ENCODE measurements at places on chromosomes 16 and 17. TPM values are rescaled to one million over a fixed set of nuclear protein-coding genes. Genes with fewer than 3 reads are reported as not detected.

Gene CRYM
- total RNA-seq = 5.3 TPM

Gene SOST
- not detected for total RNA-seq

DNA sequence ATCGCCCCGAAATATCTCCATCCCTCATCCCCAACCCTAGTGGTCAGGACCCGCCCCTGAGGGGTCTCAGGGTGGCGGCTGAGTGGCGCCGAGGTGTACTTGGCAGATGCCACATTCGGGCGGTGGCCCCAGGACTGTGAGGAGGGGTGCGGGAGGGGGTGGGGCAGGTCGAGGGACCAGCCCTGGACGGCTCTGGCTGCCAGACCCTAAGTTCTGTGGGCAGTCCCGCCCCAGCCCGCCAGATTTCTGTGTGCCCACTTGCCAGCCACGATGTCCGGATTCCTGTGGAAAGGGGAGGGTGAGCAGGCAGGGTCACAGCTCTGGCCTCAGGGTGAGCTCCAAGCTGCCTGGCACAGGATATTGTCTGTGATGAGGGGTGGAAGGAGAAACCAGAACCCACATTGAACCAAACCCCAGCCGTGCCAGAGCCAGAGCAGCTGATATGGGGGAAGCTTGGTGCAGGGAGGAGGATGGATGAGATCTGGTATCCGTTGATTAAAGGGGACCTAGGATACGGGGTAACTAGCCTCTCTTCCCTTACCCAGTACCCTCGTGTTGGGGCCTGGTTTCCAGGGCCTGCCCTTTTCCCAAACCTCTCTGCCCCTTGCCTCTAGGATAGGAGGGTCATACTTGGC, 1.1 kb upstream of the CHAD start:
- H3K27me3 ChIP-seq = no peaks in the 10 kb centered on the region
- no peaks in the 10 kb centered on the region for H3K4me1 ChIP-seq
- H3K27ac ChIP-seq = no peak overlapping the region
- no peak overlapping the region for H3K4me3 ChIP-seq

DNA sequence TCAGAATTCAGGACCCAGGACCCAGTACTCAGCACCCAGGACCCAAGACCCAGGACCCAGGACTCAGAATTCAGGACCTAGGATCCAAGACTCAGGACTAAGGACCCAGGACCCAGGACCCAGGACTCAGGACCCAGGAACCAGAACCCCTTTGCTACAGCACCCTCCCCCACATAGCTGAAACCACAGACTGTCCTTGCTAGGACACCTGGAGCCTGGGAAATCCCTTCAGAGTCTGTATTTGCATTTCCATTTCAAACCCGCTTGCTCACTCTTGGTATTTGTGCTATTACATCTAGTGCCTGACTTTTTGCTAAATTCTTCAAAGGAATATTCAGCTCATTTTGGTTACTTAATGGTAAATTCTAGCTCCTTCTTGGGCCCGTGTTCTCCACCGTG, 275.8 kb upstream of the MAF start:
- no peak overlapping the region for H3K27ac ChIP-seq
- no peaks in the 10 kb centered on the region for H3K36me3 ChIP-seq
- H3K4me3 ChIP-seq = no peak overlapping the region
- H3K27me3 ChIP-seq = no peaks in the 10 kb centered on the region
- DNase-seq = no peak

- no peaks in the 10 kb centered on the region for H3K27me3 ChIP-seq
- peak; percentile 82 for DNase-seq
- peak overlapping the region; percentile 33 for H3K4me3 ChIP-seq
- H3K36me3 ChIP-seq = no peaks in the 10 kb centered on the region
Observed at GRCh38 chr17:7922845-7923628, 6.6 kb downstream of the KCNAB3 start.

DNA sequence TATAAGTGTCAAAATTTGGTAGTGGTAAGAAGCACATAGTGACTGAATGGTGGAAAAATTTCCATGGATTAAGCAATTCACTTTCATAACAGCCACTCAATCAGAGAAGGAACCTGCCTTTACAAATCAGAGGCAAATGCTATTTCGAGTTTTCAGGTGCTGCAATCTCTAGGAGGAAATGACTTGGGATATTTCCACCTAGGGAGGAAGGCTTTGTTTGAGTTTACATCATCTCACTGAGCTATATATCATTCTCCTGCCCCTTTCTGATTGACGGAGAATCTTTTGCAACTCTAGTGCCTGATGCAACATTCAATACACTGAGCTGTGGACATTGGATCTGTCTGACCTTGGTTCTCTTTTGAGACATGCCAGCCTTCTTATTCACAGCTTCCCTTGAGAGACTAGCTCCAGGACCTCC, 26.3 kb downstream of the MARCHF10 start:
- H3K4me3 ChIP-seq = no peak overlapping the region
- no peak overlapping the region for H3K27ac ChIP-seq
- H3K27me3 ChIP-seq = no peaks in the 10 kb centered on the region
- no peaks in the 10 kb centered on the region for H3K36me3 ChIP-seq
- no peak for DNase-seq
- H3K4me1 ChIP-seq = no peaks in the 10 kb centered on the region

DNA sequence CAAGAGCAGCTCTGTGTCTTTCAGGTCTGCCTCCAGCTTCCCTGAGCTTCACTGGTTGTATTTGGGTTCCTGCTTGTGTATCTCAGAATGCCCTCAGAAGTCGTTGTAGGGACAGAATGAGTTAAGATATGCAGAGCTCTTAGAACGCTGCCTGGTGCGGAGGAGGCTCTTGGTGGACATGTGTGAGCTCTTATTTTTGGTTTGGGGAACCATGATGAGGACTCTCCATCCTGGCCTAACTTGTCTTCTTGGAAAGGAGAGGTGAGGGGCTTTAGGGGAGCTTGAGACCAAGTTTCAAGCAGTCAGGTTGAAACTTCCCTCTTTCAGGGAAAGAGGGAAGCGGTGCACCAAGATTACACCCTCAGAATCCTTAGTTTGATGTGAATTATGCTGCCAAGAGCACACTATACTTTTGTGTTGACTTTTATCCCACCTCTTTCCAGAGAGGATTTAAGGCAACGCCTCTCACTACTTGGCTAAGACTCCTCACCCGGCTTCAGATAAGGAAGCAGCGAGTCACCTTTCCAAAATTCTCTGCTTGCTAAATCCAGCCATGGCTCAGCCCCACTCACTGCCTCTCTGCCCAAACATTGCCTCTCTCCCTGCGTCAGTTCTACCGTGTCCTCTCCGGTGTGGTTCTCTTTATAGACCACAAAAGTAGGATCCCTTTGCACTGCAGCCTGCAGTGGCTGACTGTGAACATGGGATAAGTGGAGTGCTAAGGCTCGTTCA, 12.7 kb downstream of the CDK5RAP3 start:
- peaks cover 8% of the 10 kb centered on the region for H3K36me3 ChIP-seq
- H3K4me3 ChIP-seq = no peak overlapping the region
- H3K27ac ChIP-seq = no peak overlapping the region
- H3K27me3 ChIP-seq = no peaks in the 10 kb centered on the region

- DNase-seq = peak; percentile 45
- H3K27me3 ChIP-seq = no peaks in the 10 kb centered on the region
- peaks cover 5% of the 10 kb centered on the region for H3K4me1 ChIP-seq
- H3K27ac ChIP-seq = no peak overlapping the region
- no peaks in the 10 kb centered on the region for H3K36me3 ChIP-seq
Observed at GRCh38 chr17:49557312-49558024, 18.2 kb upstream of the NXPH3 start.

Measured in right lobe of liver (tissue), 6 donors.